ENCODE measurements at places on chromosomes 2 and 18.

GRCh38 chr2:172427256-172427989 lies at the start of gene ITGA6:
TSS of gene ITGA6 (plus strand) at chr2:172427586.
- peak; percentile 45 for DNase-seq

GRCh38 chr2:20594048-20594750 lies 56.7 kb downstream of the HS1BP3 start:
- no peak for DNase-seq

DNA sequence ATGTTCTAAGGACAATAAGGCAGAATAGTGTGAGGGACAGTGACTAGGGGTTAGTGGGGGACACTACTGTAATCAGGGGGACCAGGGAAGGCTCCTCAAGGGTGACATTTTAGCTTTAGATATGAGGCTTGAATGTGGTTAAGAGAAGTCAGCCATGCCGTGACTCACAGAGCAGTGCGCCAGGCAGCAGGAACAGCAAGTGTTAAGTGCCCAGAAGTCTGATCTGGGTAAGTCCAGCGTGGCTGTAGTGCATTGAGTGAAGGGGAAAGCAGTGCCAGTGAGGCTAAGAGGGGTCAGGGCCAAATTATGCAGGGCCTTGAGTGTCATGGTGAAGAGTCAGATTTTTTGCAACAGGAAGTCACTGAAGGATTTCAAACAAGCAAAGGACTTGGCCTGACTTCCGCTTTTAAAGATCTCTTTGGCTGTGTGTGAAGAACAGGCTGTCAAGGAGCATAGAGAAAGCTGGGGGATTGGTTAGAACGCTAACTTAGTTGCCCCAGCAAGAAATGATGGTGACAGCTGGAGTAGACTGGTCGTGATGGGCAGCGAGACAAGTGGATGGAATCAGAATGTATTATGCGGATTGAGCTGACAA lies 151.5 kb downstream of the MSH2 start:
- no peak for DNase-seq

DNA sequence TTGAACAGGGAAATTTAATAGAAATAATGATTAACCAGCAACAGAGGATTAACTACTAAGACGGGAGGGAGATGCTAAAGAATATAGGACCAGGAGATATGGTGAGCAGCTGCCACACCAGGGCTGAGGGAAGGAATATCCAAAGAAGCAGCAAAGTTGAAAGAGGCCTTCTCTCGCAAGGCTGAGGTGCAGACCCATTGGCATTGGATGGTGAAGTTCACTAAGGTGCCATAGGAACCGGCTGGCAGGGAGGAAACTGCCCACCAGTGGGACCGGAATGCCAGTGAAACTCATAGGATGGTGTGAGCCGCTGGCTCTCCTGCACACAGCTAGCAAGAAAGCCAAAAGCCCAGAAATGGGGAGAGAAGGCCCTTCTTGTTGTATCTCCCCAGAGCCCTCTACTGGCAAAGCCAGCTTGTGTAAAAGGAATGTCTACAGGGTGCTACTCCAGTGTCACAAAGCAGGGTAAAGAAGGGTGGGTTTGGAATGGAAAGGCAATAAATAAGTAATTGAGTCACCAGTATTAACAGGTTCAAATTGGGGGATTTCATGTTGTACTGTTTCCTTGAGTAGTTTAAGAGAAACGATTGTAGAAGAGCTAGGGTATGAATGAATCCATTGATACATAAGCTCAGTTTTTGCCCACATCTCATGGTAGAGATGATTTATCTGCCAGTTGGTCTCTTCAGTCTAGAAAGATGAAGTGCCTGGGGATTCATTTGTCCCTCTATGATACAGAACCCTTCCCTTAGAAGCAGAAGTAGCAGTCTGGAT lies 36.0 kb downstream of the FARP2 start:
- DNase-seq: no peak

DNA sequence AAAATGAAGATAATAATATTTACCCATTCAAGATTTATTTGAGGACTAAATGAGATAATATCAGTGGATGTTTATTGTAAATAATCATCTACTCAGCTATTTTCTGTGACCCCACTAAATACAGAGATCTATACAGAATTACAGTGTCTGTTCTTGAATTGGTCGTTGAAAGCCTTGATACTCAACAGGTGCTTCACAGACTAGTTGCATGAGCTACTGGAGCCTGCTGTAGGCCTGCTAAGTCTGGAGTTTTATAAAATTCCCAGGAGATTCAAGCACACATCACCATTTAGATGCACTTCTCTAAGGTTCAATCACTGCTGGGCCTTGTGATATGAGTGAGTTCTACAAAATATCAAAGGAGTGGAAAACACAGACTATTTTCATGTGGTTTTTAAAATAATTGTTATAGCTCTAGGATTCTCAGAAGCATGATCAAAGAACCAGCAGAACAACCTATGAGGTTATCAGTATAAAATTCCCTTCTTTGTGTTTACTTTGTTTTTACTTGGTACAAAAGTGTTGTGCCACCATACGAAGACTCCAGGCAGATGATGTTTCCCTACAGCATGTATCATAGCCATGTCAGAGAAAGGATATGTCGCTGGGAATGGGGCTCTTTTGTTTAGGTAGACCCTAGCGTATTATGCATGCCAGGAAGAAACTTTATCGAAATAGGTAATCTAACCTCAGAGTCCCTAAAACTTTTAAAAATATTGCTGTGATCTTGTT lies 7.1 kb downstream of the SULT1C4 start:
- DNase-seq: peak; percentile 53

GRCh38 chr2:70009762-70010575 lies 48.5 kb upstream of the ASPRV1 start:
- DNase-seq: no peak

- no peak for DNase-seq
Measured at GRCh38 chr2:212939777-212940531, 211.5 kb downstream of the IKZF2 start.

GRCh38 chr2:138094031-138094430 lies 129.8 kb downstream of the HNMT start:
- no peak for DNase-seq

- DNase-seq: no peak
Measured at GRCh38 chr2:145789636-145790035, 1269.7 kb upstream of the ZEB2 start.
